ENCODE measurements at places on chromosomes 7 and 10.

DNA sequence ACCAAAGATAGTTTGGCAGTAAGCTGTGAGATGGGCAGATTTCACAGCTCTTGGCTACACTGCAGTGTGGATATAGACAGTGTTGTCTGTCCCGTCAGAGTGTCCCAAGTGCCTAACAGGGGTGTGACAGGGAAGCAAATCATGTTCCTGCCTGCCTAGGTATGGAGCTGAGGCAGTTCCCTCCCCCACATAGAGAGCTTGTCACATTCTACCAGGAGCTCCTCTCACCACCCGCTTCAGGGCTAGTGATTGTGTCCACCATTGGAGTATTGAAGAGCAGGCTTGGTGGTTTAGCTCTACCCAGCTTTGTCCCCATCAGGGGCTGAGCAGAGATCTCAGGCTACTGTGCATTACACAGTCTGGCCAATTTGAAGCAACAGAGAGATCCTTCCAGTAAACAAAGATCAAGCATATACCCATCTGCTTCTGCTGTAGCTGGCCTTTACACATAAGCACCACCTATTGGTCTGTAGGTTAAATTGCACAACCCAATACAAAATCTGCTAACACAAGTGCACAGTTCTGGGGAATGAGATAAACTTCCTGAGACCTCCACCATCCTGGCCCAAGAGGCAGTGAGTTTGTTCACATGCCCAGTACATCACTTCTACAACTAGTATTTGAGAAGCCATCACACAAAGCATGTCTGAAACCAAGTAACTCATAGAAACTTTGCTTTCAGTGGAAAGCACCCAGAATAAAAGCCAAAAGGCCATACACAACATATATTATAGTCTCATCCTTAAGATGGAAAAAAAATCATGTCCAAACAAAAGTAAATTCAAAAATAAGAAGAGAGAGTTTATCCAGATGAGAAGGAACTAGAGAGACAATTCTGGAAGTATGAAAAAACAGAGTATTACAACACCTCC is 67.3 kb downstream of the GLCCI1 start:
- H3K27ac ChIP-seq: no peak overlapping the region
- H3K4me1 ChIP-seq: peaks cover 15% of the 10 kb centered on the region
- H3K27me3 ChIP-seq: no peaks in the 10 kb centered on the region
- no peak overlapping the region for H3K4me3 ChIP-seq
- H3K36me3 ChIP-seq: peaks cover 25% of the 10 kb centered on the region

DNA sequence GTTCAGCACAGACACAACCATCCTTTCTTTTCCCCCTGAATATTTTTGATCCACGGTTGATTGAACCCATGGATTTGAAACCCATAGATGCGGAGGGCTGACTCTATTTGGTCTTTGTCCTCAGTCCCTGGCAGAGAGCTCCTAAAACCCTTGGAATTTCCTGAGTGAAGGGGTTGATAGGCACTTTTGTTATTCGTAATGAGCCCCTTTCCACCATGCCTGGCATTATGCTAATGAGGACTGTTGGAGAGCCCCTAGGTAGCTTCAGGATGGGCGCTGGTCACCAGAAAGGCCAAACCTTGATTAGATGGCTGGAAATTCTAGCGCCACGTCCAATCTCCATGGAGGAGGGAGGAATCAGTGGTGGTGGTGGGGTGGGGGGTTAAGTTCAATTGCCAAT is 205.8 kb upstream of the GRB10 start:
- no peak overlapping the region for H3K4me3 ChIP-seq
- peaks cover 3% of the 10 kb centered on the region for H3K36me3 ChIP-seq
- no peak overlapping the region for H3K27ac ChIP-seq
- no peak for DNase-seq

DNA sequence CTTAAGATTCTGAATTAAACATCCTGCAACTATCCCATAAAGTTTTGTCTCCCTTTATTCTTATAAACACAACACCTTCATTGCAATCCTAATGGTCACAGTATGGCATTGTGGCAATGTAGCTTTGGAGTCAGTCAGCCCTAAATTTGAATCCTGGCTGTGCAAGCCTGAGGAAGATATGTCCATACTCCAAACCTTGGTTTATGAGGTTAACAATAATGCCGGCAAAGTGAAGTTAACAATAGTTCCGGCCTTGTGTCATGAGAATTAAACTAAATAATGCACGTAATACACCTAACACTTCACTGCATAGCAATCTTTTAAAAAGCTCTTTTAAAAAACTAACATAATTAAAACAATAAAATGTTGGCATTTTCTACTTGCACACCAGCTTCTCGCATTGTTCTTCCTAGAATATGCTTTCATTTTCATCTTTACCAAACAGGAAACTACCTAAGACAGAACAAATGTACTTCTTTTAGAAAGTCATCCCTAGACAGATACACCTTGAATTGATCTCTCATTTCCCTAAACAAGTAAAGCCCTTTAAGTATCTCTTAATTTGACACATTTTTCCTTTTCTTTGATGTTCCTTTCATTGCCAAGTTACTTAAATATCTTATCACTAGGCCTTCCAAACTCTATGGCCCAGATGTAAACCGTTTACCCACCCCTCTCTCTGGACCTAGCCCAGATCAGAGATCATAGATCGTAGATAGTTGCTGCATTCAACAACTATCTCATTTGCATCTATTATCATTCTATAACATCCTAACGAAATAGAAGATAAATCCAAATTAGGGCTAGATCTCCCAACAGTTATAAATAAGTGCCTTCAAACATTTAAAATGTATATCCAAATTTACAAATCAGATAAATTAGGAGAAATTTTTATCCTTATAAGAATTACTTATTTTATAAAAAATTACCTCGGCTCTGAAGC is 66.7 kb downstream of the CREB3L2 start:
- peaks cover 38% of the 10 kb centered on the region for H3K4me1 ChIP-seq
- H3K27ac ChIP-seq: peak overlapping the region; percentile 86
- peaks cover 13% of the 10 kb centered on the region for H3K36me3 ChIP-seq

- no peak for DNase-seq
- H3K27me3 ChIP-seq: peaks cover 3% of the 10 kb centered on the region
Observed at GRCh38 chr7:28722684-28723083, 235.4 kb downstream of the TRIL start.

- H3K36me3 ChIP-seq: no peaks in the 10 kb centered on the region
- DNase-seq: no peak
- H3K4me3 ChIP-seq: no peak overlapping the region
- H3K27me3 ChIP-seq: no peaks in the 10 kb centered on the region
Observed at GRCh38 chr7:89511900-89512299, 642.4 kb upstream of the STEAP1 start.

DNA sequence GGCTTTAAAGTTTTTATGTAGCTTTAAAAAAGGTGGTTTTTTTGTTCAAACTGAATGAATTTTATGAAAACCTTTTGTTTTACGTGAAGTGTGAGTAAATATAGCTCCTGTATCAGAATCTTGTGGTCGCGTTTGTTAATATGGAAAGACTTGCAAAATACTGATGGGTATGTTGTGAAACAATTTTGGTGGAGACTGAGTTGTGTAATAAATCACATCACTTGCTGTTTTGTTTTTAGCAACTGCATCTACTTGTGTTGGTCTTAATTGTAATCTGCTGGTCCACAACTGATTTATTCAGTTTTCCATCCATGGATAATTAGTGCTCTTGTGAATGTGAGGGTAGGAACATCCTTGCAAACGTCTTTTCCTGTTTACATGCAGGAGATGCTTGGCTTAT is 10.5 kb downstream of the PLXDC2 start:
- H3K4me1 ChIP-seq: no peaks in the 10 kb centered on the region
- H3K27ac ChIP-seq: no peak overlapping the region
- no peak overlapping the region for H3K4me3 ChIP-seq
- no peaks in the 10 kb centered on the region for H3K27me3 ChIP-seq

DNA sequence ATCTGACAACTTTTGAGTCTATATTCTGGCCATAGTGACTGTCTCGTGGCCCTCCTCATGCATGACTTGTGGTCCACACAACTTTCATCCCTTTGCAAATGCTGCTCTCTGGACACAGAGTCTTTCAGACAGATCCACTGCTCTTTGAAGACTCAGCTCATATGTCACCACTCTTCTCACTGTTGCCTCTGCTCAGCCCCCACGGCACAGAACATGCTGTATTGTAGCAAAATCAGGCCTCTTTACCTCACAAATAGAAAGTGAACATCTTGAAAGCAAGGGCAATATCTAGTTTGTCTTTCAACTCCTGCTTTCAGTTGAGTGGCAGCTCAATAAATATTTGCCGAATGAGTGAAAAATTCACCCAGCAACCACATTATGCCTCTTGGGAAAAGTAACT is 443.5 kb downstream of the NRG3 start:
- H3K27ac ChIP-seq: no peak overlapping the region
- no peak overlapping the region for H3K4me3 ChIP-seq
- DNase-seq: no peak
- H3K36me3 ChIP-seq: no peaks in the 10 kb centered on the region
- H3K27me3 ChIP-seq: no peaks in the 10 kb centered on the region

- H3K4me1 ChIP-seq: peaks cover 5% of the 10 kb centered on the region
- DNase-seq: no peak
- no peaks in the 10 kb centered on the region for H3K27me3 ChIP-seq
- H3K4me3 ChIP-seq: no peak overlapping the region
Observed at GRCh38 chr7:16260236-16260728, 161.1 kb downstream of the CRPPA start.

DNA sequence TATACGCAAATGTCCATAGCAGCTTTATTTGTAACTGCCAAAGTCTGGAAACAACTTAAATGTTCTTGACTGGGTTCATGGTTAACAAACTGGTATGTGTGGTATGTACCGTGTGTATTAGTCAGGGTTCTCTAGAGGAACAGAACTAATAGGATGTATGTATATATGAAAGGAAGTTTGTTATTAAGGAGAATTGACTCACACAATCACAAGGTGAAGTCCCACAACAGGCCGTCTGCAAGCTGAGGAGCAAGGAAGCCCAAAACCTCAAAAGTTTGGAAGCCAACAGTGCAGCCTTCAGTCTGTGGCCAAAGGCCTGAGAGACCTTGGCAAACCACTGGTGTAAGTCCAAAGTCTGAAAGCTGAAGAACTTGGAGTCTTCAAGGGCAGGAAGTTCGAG is 66.8 kb downstream of the TMEM168 start:
- no peaks in the 10 kb centered on the region for H3K4me1 ChIP-seq
- no peaks in the 10 kb centered on the region for H3K36me3 ChIP-seq
- no peak overlapping the region for H3K27ac ChIP-seq
- no peak overlapping the region for H3K4me3 ChIP-seq
- peaks cover 4% of the 10 kb centered on the region for H3K27me3 ChIP-seq
- DNase-seq: no peak

DNA sequence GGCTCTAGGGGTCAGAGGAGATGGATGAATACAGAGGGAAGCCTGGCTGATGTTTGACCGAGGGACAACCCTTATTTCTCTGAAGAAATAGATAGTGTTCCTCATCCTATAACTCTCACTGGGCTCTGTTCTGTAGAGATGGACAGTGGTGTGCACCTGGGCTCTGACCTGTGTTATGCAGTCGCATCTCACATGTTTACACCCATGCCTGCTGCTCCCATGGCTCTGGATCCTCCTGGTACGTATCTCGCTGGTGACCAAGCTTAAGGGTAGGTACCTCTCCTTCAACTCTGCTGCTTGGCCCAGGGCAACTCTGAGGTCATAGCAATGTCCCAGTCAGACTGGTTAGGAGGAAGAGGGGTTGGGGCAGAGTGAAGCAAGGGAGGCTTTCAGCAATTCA is 42.8 kb downstream of the ADRA2A start:
- H3K36me3 ChIP-seq: no peaks in the 10 kb centered on the region
- H3K27me3 ChIP-seq: peaks cover 6% of the 10 kb centered on the region
- no peak for DNase-seq
- H3K27ac ChIP-seq: no peak overlapping the region

GRCh38 chr7:2818121-2818520 is 26.0 kb downstream of the GNA12 start:
- H3K4me1 ChIP-seq: peaks cover 32% of the 10 kb centered on the region
- H3K4me3 ChIP-seq: no peak overlapping the region
- peaks cover 1% of the 10 kb centered on the region for H3K36me3 ChIP-seq
- no peak for DNase-seq

GRCh38 chr10:35449944-35450343 is 113.6 kb downstream of the CCNY start:
- H3K27me3 ChIP-seq: no peaks in the 10 kb centered on the region
- no peak for DNase-seq
- H3K4me1 ChIP-seq: peaks cover 76% of the 10 kb centered on the region
- peak overlapping the region; percentile 50 for H3K27ac ChIP-seq
- peaks cover 20% of the 10 kb centered on the region for H3K36me3 ChIP-seq

DNA sequence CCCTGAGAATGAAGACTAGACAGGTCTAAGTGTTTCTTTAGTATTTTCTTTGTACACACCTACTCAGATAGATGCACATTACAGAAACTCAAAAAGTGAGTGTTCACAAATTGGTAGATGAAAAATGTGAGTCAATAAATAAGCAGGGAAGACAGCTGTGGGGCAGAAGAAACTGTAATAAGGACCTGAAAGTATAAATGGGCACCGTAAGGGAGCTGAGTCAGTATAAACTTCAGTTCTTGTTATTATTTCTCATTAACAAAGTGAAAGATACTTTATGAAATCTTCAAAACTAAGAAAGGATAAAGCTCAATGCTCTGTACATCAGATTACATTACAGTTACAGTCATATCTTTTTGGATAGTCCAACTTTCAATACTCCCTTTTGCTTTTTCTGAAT is 2.5 kb downstream of the MTPN start:
- peaks cover 3% of the 10 kb centered on the region for H3K27me3 ChIP-seq
- no peak for DNase-seq
- peaks cover 29% of the 10 kb centered on the region for H3K36me3 ChIP-seq

DNA sequence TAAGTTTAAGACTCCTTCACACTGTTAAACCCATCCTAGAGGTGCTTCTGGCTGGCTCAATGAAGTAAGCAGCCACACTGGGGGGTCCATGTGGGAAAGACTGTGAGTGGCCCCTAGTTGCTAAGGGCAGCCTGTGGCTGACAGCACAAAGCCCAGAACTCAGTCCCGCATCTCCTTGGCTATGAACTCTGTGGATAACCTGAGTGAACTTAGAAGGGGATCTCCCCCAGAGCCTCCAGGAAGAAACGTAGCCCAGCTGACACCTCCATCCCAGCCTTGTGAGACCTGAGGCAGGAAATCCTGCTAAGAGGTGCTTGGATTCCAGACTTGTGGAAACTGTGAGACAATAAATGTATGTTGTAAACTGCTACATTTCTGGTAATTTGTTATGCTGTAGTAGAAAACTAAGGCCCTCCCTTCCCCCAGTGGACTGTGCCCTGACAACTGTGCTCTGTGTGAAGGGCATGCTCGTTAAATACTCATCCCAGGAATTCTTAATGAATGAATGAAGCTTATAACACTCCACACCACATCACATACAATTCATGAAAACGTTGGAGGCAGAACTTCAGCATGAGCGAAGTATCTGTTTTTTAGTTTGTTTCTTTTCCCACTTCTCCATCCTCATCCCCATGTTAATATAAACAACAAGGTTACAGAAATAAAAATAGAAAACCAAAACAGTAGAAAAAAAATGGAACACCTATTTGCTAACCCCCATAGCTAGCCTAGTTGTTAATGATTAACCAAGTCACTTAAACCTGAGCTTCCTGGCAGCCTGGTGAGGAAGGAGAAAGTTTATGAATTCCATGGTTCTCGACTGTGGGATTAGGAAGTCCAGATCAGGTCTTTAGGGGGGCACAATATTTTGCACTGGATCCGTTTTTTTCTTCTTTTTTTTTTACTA is 36.8 kb upstream of the AOAH start:
- no peaks in the 10 kb centered on the region for H3K27me3 ChIP-seq
- no peak for DNase-seq
- H3K27ac ChIP-seq: no peak overlapping the region
- H3K4me1 ChIP-seq: peaks cover 20% of the 10 kb centered on the region

GRCh38 chr10:6074489-6075301 is 12.5 kb upstream of the IL2RA start:
- no peaks in the 10 kb centered on the region for H3K27me3 ChIP-seq
- H3K4me1 ChIP-seq: peaks cover 53% of the 10 kb centered on the region
- DNase-seq: no peak
- peak overlapping the region; percentile 17 for H3K27ac ChIP-seq
- H3K4me3 ChIP-seq: no peak overlapping the region
- peaks cover 6% of the 10 kb centered on the region for H3K36me3 ChIP-seq

Measured in activated naive CD8-positive, alpha-beta T cell treated with anti-CD3 and anti-CD28 coated beads for 36 hours (primary cell).